ENCODE measurements at places on chromosomes 3 and 15.
A peak's percentile ranks its signal among the peaks of the same experiment; 100 is the strongest.

- no peak for DNase-seq
These were observed 216.9 kb downstream of the ZBTB20 start for GRCh38 chr3:114929971-114930732.

- DNase-seq, result no peak
These were observed 111.0 kb downstream of the SEMA5B start for GRCh38 chr3:122916580-122916979.

DNA sequence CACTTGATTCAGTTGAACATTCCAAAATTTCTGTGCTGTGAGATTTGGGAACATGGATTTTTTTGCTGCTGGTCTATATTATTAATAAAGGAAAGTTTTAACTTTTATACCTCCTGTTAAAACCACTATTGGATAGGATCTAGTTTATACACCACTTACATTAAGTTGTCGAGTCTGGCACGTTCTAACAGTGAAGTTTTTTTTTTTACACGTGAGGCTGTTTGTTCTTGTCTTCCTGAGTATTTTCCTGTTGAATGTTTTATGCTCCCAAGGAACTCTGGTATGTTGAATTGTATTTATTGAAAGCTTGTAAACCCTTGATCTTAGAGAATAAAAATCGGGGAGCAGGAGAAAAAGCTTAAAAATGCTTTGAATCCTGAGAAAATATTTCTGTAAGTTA is 338.8 kb downstream of the RBMS3 start:
- DNase-seq, result no peak

- no peak for DNase-seq
These were observed 1222.1 kb downstream of the OTOL1 start for GRCh38 chr3:162718697-162719096.

DNA sequence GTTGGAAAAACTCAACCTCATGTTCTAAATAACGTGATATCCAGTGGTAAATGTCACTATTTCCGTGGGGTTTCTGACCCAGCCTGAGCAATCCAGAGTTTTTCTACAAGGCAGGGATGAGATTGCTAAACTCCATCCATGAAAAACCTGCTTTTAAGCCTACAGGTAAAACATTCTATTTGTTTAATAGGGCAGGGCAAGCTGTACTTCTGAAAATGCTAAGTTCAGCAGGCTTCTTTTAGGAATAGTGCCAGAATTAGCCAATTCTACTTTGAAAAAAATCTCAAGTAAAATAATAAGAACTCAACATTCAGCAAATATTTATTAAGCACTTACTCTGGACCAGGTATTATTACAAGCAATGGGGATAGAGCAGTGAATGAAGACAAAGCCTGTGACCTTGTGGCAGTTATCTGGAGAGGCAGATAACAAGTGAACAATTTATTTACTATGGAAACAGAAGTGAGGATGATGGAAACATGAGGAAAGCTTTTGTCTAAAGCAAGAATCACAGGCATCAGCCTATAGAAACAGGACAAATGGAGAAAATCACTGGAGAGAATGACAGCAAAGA is 13.3 kb downstream of the RPSA start:
- no peak for DNase-seq

GRCh38 chr3:50194903-50195500 is 3.6 kb downstream of the GNAT1 start:
- peak; percentile 45 for DNase-seq

DNA sequence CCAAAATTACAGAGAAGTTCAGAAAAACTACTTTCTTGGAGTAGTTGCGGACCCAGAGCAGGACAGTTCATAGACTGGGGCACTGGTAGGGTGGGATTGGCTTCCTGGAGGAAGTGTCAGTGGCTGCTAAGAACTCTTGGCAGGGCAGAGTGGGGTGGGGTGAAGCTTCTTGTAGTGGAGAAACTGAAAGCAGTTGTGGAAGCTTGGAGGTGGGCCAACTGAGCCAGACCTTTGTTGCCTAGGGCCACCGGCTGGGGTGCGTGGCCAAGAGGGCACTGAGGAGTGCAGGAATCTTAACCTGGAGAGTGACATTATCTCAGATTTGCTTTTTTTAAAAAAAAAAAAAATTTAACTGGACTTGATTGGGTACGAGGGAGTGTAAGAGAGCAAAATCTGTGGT is 3.1 kb downstream of the KAT2B start:
- DNase-seq, result peak; percentile 61

GRCh38 chr3:57731311-57731710 is 24.8 kb upstream of the SLMAP start:
- no peak for DNase-seq

GRCh38 chr3:82496890-82497560 is 735.6 kb upstream of the GBE1 start:
- no peak for DNase-seq

DNA sequence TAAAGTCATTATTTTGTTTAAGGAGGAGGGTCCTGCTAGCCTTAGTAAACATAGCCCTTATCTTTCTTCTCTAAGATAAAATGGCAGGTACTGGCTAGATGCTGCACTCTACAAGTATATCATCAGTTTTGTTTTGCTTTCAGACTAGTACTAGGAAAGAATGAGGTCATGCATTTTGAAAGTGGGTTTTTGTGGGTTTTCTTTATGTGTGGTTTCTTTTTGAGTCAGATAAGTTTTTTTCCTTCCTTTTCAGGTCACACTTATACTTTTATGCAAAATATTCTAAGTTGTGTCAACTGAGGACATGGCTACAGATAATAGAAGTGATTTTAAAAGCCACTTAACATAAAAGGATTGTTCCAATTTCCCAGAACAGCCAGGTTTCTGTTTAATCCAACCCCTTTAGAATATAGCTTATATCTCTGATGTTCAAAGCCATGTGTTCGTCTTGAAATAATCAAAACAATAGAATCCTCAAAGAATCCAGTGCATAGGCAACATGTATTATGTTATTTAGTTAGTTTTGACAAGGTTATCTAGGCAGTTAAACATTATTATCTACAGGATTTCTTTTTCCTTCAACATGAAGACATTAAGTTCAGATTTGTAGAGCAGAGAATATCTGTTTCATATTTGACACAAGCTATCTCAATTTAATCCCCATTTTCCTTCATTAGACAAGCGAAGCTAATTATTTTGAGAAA is 406.2 kb downstream of the RBMS3 start:
- no peak for DNase-seq

GRCh38 chr3:127413871-127414270 is 126.0 kb upstream of the PRR20G start:
- no peak for DNase-seq

- DNase-seq, result no peak
These were observed 210.7 kb upstream of the TRIM42 start for GRCh38 chr3:140467104-140467577.

DNA sequence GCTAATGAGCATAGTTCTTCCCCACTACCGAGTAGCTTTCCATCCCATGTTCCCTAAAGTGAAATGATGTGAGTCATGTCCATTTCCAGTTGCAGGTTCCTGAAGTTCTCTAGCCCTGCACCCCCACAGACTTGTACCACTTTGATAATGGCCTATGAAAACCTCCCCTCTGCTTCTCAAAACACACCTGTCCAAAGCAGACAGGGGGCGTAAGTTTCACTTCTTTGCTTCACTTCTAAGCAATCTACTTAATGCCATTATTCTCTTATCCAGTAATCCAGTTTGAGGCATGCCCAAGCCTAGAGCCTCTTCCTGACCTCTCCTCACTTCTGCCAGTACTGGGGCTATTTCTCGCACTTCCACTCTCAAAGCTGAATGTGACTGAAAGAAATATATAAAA is 305.1 kb downstream of the IGSF11 start:
- DNase-seq, result no peak

Data from stimulated activated naive CD8-positive, alpha-beta T cell treated with anti-CD3 and anti-CD28 coated beads, Interleukin-15, Interleukin-2, amounts not matched to agents 100 U/mL and 50 U/mL, for 24 hours (primary cell).